AG09309 (cell line): ENCODE measurements at places on chromosomes 7 and 10.

- no peak for DNase-seq
These were observed 9.2 kb downstream of the PRKCQ start for GRCh38 chr10:6570893-6571292.

DNA sequence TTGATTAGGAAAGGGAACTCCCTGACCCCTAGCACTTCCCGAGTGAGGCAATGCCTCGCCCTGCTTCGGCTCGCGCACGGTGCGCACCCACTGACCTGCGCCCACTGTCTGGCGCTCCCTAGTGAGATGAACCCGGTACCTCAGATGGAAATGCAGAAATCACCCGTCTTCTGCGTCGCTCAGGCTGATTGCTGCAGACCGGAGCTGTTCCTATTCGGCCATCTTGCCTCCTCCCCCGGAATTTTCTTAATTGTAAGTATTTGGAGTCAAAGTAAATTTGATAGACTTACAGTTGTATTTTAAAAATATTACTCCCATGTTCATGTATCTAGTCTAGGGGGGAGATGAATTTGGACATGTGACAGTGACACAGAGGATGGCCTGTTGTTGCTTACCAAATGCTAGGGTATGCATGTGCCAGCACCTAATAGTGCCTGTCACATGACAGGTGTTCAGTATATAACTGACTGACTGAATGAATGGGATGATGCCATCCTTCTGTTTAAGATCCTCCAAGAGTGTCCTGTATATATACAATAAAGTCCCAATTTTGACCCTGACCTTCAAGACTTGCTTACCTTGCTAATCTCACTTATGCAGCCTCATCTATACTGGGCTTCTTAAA, 42.0 kb upstream of the ICA1 start:
- no peak for DNase-seq

DNA sequence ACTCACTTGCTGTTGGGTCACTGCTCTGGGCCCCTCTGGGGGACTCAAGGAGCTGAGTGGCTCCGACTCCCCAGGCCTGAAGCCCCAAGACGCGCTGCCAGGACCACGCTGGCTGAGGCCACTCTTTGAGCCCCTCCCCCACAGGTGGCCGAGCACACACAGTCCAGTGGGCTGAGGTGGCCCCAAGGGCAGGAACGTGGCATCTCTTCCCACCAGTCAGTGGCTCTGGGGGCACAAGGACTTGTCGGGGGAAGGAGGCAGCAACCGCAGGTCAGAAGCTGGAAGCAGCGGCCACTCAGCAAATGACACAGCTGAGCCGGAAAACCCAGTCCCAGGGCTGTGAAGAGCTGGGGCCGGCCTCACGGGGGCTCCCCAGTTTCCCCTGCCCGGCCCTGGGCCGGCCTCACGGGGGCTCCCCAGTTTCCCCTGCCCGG, 24.1 kb downstream of the GRIFIN start:
- no peak for DNase-seq

DNA sequence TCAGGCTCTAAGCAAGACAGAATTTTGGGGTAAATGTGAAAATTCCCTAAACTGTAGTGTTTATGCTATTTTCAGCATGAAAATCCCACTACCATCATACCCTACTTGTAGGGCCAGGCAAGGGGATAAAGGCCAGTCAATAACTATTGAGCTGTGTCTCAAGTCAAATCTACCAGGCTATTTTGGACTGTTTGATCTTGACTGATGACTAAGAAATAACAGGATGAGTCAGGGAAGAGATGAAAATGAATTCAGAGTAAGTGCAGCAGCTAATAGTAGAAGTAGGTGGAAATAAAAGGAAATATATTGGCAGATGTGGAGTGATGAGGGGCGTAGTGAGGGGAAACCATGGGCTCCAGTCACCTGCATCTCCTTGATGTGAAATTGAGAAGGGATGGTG, 225.8 kb upstream of the PHYHIPL start:
- DNase-seq, result no peak

GRCh38 chr10:129742742-129743550, 221.1 kb downstream of the EBF3 start:
- DNase-seq, result no peak

DNA sequence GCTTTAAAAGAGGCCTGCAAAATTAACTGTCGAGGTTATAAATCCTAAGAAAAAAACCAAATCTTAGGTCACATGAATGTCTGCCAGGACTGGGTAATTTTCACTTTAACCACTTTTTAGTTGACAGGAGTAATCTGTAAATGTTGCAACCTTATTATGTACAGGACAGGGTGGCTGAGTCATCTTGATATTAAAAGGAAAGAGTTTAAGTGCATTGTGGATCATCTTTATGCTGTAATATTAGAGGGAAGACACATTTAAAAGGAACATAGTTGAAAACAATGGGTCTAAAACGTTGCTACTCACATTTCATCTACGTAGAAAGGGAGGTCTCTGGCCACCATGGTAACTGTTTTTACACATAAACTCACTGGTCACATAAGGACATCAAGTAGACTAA, 115.5 kb downstream of the LSMEM1 start:
- DNase-seq, result peak; percentile 4

GRCh38 chr10:15791816-15792524, 68.3 kb downstream of the MINDY3 start:
- DNase-seq, result no peak

GRCh38 chr10:11154849-11155498, 137.3 kb downstream of the CELF2 start:
- DNase-seq, result no peak

DNA sequence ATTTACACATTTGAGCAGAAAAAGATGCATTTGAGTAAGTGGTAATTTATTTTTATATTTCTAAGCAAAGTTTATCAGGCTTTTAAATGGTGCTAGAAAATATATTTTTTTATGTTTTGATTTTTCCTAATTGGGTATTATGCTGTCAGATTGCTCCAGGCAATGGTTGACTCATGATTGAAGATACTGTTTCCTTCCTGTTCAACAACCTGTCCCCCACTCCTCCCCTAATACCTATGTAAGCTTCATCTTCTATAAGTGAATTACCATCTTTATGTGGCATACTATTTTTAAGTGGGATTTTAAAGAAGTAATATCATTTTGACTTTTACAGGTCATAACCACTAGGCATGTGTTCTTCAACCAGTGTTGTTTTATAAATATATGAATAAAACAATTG, 21.4 kb downstream of the TSPAN13 start:
- no peak for DNase-seq

GRCh38 chr10:102537367-102537766, 33.6 kb downstream of the SUFU start:
- no peak for DNase-seq

GRCh38 chr7:21500117-21500832, 42.6 kb upstream of the DNAH11 start:
- DNase-seq, result no peak

DNA sequence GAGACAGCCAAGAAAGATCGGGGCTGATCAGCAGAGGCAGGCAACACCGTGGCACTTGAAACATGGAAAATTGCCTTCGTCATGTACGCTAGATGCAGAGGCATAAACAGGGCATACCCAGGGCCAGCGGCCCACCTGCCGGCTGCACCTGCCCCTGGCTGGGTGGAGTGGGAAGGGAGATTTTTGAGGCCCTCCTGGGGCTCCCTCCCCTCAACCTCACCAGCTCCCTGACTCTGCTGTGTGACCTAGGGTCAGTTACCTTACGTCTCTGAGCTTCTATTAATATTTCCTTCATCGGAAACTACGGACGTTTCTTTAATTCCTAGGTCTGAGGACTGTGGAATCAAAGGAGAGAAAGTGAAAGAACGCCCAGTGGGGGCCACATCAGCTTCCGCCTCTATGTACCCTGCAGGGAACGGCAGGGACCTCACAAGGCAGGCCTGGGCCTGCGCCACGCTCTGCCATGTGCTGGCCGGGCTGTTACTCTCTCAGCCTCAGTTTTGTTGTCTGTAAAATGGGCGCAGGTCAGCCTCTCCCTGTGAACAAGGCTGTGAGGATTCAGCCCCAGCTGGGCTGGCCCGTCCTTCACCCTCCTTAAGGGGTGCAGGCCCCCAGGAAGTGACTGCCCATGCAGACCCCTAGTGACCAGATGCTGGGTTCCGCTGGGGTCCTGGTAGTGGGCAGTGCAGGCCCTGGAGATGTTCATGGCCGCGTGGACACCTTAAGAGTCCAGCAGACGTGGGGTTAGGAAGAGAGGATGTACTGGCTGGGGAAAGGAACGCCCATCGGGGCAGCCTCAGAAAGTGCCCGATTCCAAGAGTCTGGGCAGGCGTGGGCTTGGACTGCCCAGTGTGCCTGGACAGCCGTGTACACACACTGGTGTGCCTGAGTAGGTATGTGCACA, 22.7 kb downstream of the ELFN1 start:
- no peak for DNase-seq

DNA sequence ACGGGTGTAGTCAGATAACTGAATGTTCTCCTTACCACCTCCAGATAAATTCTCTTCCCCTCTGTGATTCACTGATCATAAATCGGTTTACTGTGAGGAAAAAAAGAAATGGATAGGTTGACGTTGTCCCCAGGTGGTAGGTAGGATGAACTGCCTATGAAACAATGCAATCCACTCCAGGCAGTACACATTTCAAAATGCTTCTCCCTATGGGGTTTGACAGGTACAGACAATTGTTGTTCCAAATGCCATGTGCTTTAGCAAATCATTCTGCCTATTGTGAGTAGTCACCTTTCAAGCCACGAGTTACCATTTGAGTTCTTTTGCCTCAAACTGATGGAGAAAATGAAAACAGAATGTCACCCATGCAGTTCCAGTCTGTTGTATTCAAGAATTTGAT, 21.8 kb downstream of the VIM start:
- no peak for DNase-seq

GRCh38 chr7:27605689-27606269, 56.9 kb downstream of the HIBADH start:
- peak; percentile 37 for DNase-seq

DNA sequence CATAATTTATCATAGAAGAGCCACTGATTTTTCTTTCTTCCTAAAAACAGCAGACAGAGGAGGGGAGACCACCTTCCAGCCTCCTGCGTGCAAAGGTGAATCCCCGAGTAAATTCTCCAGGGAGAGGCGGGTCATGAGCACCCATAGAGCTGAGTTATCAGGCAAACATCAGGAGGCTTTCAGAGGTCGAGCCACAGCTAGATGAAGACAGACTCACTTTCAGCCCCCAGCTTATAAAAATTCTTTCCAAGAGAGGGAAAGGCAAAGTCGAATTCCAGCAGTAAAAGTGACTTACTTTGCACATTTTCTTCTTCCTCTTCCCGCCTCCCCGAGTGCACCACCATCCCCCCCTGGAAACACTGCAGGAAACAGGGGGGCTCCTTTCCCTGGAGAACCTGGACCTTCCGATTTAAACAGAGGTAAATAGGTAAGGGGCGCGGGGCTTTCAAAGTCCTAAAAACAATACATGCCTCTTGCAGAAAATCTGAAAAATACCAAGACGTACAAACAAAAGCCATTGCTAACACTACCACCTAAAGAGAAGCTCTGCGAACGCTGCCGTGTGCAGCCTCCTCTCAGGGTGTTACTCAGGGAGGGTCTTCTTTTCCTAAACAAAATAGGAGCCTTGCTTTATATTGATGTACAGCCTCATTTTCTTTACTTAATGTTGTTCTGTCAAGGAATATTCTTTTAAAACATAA, 163.8 kb downstream of the SVIL start:
- DNase-seq, result no peak

DNA sequence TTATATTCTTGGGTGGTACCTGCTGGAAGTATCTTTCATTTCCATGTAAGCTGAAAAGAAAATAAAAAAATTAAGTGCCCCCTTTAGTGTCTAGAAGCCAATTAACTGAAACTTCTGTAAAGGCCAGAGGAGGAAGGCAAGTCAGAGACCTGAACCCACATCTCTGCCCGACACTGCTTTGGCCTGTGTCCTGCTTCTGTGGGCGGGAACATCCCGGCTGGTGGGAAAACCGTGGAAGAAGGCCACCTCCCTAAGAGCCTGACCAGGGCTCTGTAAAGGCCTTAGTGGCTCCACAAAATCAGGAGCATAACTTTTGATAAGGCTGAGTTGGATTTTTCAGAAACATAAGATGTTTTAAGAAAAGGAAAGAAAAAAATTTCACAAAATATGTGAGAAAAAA, 9.4 kb downstream of the CPXM2 start:
- no peak for DNase-seq

GRCh38 chr10:49595713-49596492, 14.2 kb upstream of the SLC18A3 start:
- no peak for DNase-seq

DNA sequence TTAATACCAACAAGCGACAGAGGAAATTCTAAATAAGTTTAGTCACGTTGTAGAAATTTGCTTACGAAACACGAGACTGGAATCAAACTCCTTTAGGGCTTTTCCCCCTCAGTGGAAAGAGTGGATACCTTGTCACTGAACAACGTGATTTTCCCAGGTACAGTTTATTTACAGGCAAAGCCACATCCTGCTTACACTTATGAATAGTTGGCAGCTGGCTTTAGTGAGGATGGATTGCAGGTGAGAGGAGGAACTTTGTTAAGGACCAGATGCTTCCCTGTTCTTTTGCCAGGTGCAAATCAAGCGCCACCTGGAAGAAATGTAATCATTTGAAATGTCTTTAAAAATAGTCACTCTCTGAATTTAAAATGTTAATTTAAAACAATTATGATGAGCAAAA, 282.4 kb downstream of the ADARB2 start:
- DNase-seq, result no peak

GRCh38 chr10:118311505-118311904, 30.6 kb downstream of the FAM204A start:
- DNase-seq, result no peak

DNA sequence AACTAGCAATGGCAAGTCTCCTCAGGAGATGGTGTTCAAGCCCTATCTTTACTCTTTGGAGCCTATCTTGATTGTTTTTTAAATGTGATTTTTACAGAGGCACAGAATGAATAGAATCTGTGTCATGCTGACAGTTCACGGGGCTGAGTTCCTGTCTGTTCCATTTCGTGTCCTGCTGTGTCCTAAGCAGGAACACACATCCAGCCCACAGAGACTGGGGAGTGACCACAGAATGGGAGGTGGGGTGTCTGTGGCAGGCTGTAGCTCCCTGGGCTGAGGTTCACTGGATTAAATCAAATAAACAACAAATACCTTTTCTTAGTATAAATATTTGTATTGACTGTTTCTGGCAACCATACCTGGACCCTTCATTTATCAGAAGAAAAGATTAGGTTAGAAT, 73.4 kb upstream of the CARD11 start:
- no peak for DNase-seq

- no peak for DNase-seq
These were observed at the start of gene IRF5 for GRCh38 chr7:128937647-128938543. TSS of gene IRF5 (plus strand) at chr7:128937927. CDS start at chr7:128942082, 4,155 bp downstream.

- no peak for DNase-seq
These were observed 78.3 kb upstream of the AOAH start for GRCh38 chr7:36802459-36803135.

DNA sequence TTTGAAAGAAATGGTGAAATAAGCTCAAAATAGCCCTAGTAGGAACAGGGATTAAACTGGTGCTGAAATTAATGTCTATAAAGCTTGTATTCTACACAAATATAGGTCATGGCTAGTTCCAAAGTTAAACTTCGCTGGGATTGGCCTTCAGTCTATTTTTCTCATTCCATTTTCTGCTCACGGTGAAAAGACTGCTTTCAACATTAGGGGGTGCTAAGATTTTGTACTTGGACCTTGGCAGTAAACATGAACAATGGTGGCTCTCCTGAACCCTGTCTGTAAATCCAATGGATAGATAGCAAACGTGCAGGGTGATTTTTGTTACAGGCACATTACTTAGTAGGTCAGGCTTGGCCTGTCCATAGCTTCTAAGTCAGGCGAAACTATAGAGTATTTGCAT, 36.0 kb upstream of the RSU1 start:
- DNase-seq, result no peak
